ENCODE measurements at places on chromosomes 12 and 14.
A peak's percentile ranks its signal among the peaks of the same experiment; 100 is the strongest.

- no peak for DNase-seq
Observed at GRCh38 chr12:124034297-124034696, 61.3 kb downstream of the ZNF664 start.

GRCh38 chr14:25220514-25220913, 170.6 kb upstream of the STXBP6 start:
- DNase-seq = no peak

DNA sequence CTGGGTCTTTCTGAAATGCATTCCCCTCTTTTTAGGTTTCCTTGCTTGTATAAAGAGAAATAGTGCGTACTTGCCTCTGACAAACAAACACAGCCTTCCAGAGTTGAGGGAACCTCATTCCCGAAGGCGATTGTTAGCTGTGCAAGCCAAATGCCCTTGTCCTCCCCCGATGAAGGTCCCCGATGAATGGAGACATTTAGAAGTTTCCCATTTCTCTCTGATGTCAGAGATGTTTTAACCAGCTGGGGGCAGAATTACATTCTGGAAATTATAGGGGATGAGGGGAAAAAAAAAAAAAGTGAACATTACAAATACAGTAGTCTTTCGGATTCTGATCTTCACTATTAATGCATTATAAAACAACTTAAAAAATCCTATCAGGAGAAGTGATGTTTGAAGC, 366.8 kb downstream of the VRK1 start:
- no peak for DNase-seq

GRCh38 chr12:120438495-120439198, 734 bp downstream of the COX6A1 start:
- no peak for DNase-seq

DNA sequence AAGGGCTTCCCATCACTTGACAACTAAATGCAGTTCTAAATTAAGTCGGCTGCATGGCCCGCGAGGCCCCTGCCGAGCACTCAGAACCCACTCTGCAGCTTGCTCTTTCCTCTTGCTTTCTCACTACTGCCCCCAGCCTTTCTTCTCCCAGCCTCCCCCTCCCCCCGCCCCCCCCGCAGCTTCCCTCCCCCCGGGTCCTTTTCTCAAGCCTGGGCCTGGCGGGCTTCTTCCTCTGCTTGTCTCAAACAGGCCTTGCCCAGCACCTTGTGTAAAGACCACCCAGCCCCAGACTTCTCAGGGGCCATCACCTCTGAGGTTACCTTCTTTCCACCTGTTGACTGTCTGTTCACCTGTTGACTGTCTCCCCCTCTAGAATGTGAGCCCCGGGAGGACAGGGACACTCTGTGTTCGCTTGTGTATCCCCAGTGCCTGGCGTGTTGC, 1.1 kb downstream of the CYP46A1 start:
- peak; percentile 47 for DNase-seq

DNA sequence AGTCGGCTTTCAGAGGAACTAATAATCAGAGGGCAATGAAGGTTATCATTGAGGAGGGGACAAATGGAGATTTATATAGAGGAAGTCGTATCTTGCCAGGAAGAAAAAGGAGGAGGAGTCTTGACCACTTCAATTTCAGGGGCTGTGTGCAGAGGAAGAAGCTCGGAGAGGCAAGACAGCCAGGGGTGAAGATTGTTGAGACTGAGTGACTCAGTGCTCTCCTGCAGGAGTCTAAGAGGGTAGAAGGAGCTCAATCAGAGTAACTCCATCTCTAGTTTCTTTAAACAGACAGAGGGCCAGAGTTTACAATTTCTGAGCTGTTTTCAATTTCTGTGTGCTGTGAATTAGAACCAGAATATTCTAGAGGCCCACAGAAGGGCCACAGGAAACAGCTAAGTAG, 439.3 kb upstream of the PRICKLE1 start:
- DNase-seq = no peak

GRCh38 chr14:87888136-87888999, 104.6 kb downstream of the GALC start:
- peak; percentile 59 for DNase-seq

DNA sequence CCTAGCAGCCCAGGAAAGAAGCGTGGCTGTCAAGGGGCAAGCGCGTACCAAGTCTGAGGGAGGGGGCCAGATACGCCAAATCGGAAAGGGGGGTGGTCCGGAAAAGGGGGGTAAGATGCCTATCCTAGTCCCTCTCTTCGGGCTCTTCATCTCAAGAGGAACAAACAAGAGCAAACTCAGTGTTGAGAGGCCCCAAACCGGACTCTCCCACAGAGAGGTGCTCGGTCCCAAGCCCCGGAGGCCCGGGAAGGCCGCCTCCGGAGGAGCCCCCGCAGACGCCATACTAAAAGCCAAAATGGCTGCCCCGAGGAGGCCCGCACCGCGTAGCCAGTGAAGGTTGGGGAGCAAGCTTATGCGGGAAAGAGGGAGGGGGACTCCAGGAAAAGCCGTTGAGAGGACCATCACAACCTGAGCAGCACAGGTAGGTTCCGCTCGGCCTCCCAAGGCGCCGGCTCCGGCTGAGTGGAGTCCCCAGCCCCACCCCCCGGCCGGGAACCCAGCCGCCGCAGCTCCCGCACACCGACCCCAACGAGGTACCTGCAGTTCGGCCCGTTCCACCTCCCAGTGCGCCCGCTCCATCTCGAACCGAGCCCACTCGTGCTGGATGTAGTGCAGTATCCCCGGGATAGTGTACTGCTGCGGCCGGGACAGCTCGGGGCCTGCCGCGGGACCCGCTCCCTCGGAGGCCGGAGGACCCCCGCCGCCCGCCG, at the start of gene AP4S1:
AP4S1 (plus strand) TSS at position 283 of the 710 bp plus-strand sequence. CDS start 40,548 bp downstream, outside the sequence.
- peak; percentile 71 for DNase-seq

DNA sequence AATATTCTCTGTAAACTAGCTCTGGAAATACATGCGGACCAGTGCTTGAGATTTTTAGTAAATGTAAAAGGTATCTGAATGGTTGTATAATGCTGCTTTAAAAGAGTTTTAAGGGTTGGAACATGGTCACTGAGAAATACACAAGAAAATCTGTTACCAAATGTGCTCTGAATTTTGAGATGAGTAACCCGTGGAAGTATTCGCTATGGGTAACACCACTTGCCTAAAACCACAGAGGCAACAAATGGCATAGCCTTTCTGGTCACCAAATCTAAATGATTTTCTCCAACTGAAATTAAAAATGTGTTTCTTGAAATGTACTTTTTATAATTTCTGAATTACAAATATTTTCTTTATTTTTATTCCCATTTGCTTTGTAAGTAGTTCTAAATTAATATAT, 745.7 kb downstream of the DIO2 start:
- DNase-seq = no peak

- DNase-seq = no peak
Observed at GRCh38 chr14:59583755-59584154, 7.1 kb upstream of the CCDC175 start.

DNA sequence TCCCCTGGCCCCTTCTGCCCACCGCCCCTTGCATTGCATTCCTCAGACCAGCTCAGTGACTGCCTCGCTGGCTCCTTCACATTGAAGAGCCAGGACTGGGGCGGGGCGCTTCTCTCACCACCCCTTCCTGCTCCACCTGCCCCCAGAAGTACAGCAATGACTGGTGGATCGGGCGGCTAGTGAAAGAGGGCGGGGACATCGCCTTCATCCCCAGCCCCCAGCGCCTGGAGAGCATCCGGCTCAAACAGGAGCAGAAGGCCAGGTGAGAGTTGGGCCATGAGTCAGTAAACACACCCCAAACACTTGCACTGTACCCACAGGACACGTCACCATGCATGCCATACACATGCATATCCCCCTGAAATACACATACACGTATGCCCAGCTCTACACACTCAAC, 5.8 kb downstream of the CACNB3 start:
- no peak for DNase-seq

- DNase-seq = no peak
Observed at GRCh38 chr12:79891506-79892162, 43.3 kb downstream of the PPP1R12A start.

DNA sequence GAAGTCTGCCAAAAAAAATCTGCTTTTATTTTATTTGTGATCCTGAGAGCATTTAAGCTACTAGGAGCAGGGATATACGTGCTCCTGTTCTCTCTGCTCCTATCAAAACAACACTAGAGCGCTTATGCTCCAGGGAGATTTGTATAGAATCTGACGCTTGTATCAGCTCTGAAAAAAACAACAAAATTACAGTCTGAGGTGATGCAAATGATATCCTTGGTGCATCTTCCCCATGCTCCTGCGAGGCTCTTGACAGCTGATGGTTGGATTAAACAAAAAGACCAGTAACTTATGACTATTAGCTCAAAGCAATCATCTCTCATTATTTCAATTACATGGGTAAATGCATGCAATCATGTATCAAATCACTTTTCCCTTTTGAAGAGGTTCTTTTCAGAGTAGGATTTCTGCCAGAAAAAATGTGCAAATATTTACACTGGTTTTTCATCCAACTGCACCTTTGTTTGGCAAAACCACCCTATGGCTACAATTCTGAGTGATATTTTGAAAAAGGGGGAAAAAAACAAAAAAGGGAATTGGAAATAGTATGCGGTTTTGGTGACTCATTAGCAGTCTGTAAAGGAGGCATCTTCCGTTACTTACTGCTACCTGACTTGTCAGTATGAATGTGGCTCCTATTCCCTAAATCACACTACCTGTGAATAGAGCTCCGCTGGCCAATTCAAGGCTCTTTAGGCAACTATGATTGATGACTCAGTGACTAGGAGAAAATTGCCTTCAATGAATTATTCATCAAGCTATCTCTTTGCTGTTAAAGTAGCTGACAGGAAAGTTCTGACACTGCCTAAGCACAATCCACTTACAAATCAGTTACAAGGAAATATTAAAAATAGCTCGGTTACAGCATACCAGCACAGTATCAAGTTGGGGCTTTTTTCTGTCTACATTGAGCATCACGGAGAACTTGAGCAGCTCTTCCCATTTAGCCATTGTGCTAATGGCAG, 450.0 kb downstream of the FOXG1 start:
- DNase-seq = no peak

DNA sequence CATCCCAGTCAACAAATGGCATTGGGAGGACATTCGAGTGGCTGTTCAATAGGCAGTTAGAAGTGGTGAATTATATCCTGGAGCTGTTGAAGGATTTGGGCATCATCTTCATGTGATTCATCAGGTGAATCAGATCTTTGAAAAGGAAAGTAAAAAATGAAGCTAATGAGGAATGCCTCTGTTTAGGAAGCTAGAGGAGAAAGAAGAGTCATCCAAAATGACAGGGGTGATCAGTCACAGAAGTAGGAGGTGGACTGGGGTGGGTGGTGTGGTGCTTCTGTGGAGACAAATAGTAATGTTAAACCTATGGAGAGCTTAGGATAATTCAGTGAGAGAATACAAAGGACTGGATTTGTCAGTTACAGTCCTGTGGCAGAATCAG, 32.7 kb downstream of the DIP2B start:
- no peak for DNase-seq

DNA sequence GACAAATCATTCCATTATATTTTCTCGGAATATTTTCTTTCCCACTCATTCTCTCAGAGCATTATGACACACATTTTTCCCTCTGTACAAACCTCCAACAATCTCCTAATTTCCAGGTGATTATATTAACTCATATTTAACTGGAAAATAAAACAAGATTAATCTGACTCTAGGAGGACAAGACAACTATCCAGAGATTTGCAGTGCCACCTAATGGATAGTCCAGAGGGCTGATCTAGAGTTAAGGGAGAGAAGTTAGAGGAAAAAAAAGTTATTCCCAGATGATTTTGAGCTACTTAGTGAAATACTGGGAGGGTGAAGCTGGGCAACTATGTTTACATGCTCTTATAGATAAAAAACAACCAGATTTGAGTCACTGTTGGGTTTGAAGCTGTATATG, 161.7 kb downstream of the ALX1 start:
- no peak for DNase-seq

DNA sequence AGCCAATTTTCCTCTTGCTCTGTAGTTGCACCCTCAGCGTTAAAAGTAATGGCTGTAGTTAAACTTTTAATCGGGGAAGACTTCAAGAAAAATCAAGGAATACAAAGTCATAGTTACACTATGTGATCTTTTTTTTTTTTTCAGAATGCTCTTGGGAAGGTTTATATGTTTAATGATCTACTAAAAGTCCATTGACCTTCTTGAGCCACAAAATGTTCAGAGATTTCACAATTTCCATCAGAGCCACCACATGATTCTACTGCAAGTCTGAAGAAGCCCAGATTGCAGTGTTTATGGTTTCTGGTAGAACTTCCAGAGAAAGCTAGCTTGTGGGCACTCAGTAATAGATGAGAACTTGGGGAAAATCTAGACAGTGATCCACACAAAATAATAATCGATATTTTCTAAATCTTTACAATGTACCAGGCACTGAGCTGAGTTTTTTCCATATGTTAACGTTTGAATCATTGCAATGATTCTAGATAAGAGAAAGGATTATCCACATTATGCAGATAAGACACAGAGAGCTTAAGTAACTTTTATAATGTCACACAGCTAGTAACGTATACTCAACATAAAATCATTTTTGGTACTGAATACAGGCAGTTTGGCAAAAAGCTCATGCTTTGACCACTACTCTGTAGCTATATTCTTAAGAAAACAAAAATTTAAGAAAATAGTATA, 38.3 kb downstream of the GYS2 start:
- DNase-seq = no peak

DNA sequence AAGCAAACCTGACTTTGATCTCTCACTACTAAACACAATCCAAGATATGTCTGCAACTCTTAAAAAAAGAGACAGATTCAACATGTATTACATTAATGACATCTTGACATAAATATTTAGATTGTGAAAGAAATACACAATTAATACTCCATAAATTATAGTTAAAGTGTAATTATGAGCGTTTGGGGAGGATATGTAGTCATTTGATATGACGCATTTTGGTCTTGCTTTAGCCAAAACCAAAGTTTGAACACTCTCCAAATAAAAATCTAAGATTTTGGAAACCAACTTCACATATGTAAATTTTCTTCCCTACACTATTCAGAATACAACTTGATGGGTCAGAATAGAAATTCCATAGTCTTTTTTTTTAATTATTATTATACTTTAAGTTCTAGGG, 1257.6 kb downstream of the SLC16A7 start:
- DNase-seq = no peak

DNA sequence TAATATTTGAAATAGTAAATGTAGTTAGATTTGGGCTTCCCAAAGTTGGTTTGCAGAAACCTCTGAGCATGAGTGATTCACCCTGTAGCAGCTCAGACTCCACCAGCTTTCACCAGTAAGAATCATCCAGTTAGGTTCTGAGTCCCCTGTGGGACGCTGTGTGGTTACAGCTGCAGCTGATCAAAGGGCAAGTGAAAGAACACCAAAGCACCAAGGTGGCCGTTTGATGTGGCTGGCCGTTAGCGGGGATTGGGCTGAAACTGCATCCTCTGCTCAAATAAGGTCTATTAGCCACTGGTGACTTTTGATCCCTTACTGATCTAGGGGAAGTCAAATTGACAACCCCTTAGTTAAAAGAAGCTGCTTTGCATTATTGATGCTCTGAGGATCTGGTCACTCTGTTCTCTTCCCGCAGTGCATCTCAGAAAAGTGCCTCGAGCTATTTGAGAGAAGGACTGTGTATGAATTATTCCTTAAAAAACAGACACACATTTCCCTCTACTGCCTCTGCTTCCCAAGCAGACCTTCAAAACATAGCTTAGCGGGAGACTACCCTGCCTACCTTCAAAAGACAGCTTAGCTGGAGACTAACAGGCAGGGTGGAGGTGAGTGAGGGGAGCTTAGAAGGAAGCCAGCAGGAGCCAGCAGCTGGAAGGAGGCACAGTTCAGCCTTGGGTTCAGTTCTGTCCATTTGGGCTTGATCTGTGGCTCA, 3.7 kb downstream of the ABHD12B start:
- DNase-seq = no peak

- no peak for DNase-seq
Observed at GRCh38 chr14:83870546-83871270, 1659.2 kb upstream of the FLRT2 start.
